ENCODE measurements at places on chromosomes 7 and 10.

DNA sequence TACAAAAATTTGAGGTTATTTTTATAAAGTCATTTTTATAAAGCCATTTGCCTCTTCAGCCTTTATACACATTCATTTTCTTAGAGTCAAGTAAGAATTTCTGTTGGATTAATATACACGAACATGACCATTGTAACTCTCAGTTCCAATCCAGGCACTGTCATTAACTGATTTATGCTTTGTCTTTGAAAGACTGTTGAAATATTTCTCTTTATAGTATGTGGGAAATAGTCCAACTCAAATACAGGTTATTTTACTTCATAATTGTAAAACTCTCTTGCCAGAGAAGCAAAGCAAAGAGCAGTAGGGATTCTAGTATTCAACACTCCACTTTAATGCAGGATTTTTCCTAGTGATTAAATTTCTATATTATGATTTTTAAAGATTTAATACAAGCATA is 36.5 kb upstream of the PAPSS2 start:
- H3K4me3 ChIP-seq: no peak overlapping the region
- DNase-seq: no peak
- no peaks in the 10 kb centered on the region for H3K36me3 ChIP-seq
- H3K27me3 ChIP-seq: peaks cover 12% of the 10 kb centered on the region
- H3K27ac ChIP-seq: no peak overlapping the region

DNA sequence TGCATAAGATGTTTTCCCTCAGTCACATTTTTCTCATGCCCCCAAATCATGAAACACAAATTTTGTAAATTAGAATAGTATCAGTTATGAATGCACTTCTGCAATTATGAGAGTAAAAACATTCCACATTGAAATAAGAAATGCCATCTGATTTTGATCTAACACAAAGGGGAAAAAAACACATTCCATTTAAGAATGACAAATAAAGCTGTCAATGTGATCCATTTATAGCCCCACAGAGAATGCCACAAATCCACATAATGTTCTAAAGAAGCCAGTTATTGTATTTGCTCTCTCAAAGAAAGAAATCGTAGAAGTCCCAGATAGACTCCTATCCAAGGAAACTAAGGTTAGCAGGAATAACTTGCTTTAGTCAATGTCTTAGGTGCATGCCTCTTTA is 48.7 kb upstream of the RHOBTB1 start:
- H3K4me3 ChIP-seq: no peak overlapping the region
- H3K36me3 ChIP-seq: no peaks in the 10 kb centered on the region
- H3K27me3 ChIP-seq: no peaks in the 10 kb centered on the region
- no peak overlapping the region for H3K27ac ChIP-seq

- DNase-seq: no peak
- H3K4me1 ChIP-seq: peaks cover 17% of the 10 kb centered on the region
- no peaks in the 10 kb centered on the region for H3K27me3 ChIP-seq
- H3K4me3 ChIP-seq: no peak overlapping the region
- no peak overlapping the region for H3K27ac ChIP-seq
These were observed 32.8 kb downstream of the SLC26A4 start for GRCh38 chr7:107693396-107693795.

- H3K4me1 ChIP-seq: no peaks in the 10 kb centered on the region
- no peak overlapping the region for H3K4me3 ChIP-seq
- no peak for DNase-seq
- no peaks in the 10 kb centered on the region for H3K36me3 ChIP-seq
These were observed 85.1 kb downstream of the WDR37 start for GRCh38 chr10:1141261-1141660.

Measured in IMR-90 (cell line).